Muscle of leg (tissue), 16 donors: ENCODE measurements at places on chromosomes 7 and 10.

DNA sequence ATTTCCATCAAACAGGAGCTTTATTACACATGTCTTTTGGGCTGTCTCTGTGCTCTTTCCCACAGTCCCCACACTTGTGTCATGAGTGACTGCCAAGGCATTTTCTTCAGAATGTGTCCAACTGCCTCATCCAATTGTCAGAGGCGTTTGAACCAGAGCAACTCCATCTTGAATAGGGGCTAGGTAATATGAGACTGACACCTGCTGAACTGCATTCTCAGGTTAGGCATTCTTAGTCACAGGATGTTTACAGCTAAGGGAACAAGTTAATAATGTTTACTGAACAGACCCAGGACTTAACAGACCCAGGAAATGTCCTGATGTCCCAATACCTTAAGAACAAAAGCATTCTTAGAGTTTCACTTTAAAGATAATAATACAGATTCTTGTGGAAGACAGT, 595.5 kb downstream of the REEP3 start:
- no peak for DNase-seq

- DNase-seq = no peak
These were observed 39.9 kb upstream of the SORCS3 start for GRCh38 chr10:104601166-104601565.

GRCh38 chr10:14742815-14743214, 31.9 kb downstream of the FAM107B start:
- DNase-seq = peak; percentile 34

DNA sequence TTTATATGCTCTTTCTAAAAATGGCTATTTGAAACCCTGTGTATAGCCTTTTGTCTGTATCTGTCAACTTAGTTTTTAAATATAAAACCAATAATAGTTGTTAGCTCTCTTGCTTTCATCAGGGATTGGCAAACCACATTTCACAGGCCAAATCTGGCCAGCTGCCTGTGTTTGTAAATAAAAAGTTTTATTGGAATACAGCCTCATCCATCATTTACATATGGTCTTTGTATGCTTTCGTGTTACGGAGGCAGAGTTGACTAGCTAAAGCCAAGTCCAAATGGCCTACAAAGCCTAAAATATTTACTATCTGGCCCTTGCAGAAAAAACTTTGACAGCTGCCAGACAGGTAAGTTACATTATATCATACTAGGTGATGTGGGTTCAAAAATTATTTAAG, 235.0 kb downstream of the BICC1 start:
- DNase-seq = no peak
